ENCODE measurements at places on chromosomes 16 and 17.

- DNase-seq, result no peak
Observed at GRCh38 chr16:67449739-67450138, 18.8 kb downstream of the HSD11B2 start.

DNA sequence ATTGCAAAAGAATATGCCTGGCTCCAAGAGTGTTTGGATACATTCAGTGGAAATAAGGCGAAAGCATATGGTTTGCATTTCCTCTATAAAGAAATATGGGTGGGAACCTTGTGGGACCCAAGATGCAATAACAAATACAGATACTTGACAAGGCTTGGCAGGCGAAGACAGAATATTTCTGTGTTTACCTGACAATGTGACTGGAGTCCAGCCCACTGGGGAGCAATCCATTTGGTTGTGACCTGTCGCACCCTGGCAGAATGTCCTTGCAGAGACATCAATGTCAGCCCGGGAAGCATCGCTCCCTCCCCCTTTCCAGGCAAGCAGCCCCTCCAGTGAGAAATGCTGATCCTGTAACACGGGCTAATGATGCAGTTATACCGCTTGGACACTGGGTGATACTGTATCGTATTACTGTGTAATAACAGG lies 296.6 kb downstream of the MAF start:
- DNase-seq, result no peak

GRCh38 chr17:13569398-13570123 lies 32.2 kb downstream of the HS3ST3A1 start:
- DNase-seq, result no peak

GRCh38 chr16:88649195-88649923 lies 1.5 kb downstream of the CYBA start:
- no peak for DNase-seq

DNA sequence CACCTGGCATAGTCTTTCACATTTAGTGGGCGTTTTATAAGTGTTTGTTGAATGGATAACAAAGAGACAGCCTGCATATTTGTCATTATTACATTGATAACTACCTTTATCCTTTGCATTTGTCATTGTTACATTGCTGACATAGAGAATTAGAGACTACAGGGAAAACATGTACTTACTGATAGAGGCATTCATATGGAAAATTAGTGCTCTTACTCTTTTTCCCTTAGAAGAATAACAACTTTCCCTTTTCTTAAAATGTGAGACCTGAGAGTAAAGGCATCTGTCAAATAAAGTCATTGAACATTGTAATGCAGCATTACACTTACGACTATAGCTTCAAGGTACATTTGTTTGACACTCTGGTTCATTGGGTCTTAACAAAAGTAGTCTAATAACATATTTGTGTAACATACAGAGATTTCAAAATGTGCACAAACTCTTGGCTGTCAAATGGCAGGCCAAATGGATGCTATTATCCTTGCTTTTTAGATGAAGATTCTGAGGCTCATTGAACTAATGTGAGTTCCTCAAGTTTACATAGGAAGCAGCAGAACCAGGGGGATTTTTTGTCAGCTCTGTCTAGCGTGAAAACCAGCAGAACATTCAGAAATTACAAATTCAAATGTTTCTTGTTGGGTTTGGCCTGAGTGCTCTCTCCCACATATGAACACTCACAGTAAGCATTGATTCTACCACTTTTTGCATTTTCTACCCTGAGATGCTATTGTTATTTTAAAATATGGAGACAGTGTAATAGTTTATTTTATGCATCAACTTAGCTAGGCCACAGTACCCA lies 28.5 kb downstream of the SMIM36 start:
- DNase-seq, result no peak

GRCh38 chr16:20870122-20870820 lies 29.9 kb downstream of the DCUN1D3 start:
- peak; percentile 38 for DNase-seq

- no peak for DNase-seq
Observed at GRCh38 chr16:966035-966434, 4.7 kb downstream of the LMF1 start.

DNA sequence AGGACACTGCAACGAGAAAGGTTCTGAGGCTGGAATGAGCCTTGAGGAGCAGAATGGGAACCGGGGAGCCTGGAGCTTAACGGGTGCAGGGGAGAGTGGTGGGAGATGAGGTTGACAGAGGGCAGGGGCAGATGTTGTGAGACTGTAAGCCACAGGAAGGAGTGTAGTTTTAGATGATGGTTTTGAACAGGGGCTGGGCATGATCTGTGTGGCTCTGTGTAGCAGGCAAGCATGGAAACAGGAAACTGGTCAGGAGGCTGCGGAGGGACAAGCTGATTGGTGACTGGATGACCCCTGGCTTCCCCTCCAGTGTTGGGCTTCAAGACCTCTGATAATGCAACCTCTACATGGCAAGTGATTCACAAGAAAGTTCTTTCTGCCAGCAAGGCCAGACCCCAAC lies 1.4 kb upstream of the CNGB1 start:
- no peak for DNase-seq

GRCh38 chr16:73032541-73033270 lies 15.2 kb downstream of the ZFHX3 start:
- no peak for DNase-seq

DNA sequence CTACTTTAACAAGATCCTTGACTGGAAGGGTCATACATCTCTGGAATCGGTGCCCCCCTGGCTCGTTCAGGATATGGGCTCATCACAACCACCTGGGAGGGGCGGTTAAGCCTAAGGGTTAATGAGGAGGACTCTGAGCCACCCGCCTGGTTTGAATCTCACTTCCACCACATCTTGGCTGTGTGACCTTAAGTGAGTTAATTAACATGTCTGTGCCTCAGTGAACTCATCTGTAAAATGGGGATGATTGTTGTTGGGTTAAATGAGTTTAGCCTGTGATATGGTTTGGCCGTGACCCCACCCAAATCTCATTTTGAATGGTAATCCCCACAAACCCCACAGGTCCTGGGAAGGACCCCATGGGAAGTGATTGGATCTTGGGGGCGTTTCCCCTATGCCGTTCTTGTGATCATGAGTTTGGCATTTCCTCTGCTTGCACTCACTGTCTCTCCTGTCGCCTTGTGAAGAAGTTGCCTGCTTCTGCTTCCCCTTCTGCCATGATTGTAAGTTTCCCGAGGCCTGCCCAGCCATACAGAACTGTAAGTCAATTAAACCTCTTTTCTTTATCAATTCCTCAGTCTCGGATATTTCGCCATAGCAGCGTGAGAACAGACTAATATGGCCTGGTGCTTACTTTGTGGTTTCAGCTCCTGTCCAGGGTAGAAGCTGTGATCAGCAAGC lies 214.0 kb upstream of the CIBAR2 start:
- no peak for DNase-seq
